ENCODE measurements at places on chromosomes 1 and 21.

- DNase-seq: no peak
Measured at GRCh38 chr1:920521-920920, 3.2 kb upstream of the SAMD11 start.

- DNase-seq: no peak
Measured at GRCh38 chr1:200895801-200896530, 1.3 kb downstream of the INAVA start.

- DNase-seq: no peak
Measured at GRCh38 chr1:211518330-211519289, 26.6 kb upstream of the RD3 start.

GRCh38 chr21:37724201-37724600 is 192.1 kb downstream of the KCNJ6 start:
- no peak for DNase-seq

- DNase-seq: no peak
Measured at GRCh38 chr1:67818725-67819301, 14.5 kb downstream of the GNG12 start.

DNA sequence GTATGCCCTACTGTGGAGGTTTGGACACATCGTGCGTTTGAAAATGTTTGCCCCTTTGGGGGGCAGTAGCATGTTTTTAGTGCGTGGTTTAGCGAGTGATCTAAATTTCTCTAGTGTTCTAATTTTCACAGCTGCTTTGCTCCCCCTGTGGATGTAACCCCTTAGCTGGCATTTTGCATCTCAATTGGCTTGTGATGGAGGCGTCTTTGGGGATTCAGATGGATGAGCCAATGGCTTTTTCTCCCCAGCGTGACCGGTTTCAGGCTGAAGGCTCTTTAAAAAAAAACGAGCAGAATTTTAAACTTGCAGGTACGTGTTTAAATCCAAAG is 836 bp downstream of the CDC7 start:
- DNase-seq: no peak

GRCh38 chr1:203858055-203858454 is 3.3 kb upstream of the SNRPE start:
- no peak for DNase-seq

Data from H1 (cell line).